Placental pericyte (primary cell): ENCODE measurements at places on chromosomes 7 and 10. TPM values are rescaled to one million over a fixed set of nuclear protein-coding genes. Genes with fewer than 3 reads are reported as not detected.

TMEM184A gene
- total RNA-seq, result 0.44 and 0.86 TPM in 2 replicates

CYP2C8 gene
- not detected in 2 replicates for total RNA-seq

TCERG1L gene
- not detected in 2 replicates for total RNA-seq

FEZF1 gene
- not detected in 2 replicates for total RNA-seq

CFAP58 gene
- 0.29 and 0.44 TPM in 2 replicates for total RNA-seq

LHFPL3 gene
- total RNA-seq, result not detected in 2 replicates

TFR2 gene
- 0.44 TPM in 1 of 2 replicates, not detected in the other for total RNA-seq

BAMBI gene
- total RNA-seq, result 11.3 and 280 TPM in 2 replicates

KCND2 gene
- 2.4 and 9.6 TPM in 2 replicates for total RNA-seq

GATA3 gene
- total RNA-seq, result 0.29 TPM in 1 of 2 replicates, not detected in the other

POLR2J2 gene
- total RNA-seq, result 3.9 and 7.7 TPM in 2 replicates

PIP gene
- not detected in 2 replicates for total RNA-seq

IFIT2 gene
- 2.7 and 7.4 TPM in 2 replicates for total RNA-seq

CHCHD2 gene
- total RNA-seq, result 338 and 347 TPM in 2 replicates

PAPOLB gene
- total RNA-seq, result under 0.01 and 0.14 TPM in 2 replicates

PSMC2 gene
- 225 and 237 TPM in 2 replicates for total RNA-seq

CPVL gene
- 0.14 and 1.1 TPM in 2 replicates for total RNA-seq

CC2D2B gene
- not detected in 2 replicates for total RNA-seq

CYP2C19 gene
- not detected in 2 replicates for total RNA-seq

FOXI2 gene
- total RNA-seq, result not detected in 2 replicates

FAM25C gene
- not detected in 2 replicates for total RNA-seq
